ENCODE measurements at places on chromosomes 6 and 20.

DNA sequence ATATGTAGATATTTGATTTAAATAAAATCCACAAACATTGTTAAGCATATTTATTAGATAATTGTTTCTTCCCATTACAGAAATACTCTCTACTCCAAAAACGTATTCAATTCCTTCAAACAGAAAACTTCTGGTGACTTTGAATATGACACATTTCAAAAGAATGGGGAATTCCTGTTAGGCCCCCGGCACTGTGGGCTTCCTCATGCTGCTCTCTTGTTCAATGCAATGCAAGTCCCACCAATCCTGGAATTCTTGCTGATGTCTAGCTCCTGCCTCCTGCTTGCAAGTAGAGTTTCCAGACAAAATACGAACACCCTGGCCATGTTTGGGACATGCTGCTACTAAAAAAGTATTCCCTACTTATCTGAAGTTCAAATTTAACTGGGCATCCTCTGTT, 544.1 kb downstream of the QKI start:
- no peak for DNase-seq

DNA sequence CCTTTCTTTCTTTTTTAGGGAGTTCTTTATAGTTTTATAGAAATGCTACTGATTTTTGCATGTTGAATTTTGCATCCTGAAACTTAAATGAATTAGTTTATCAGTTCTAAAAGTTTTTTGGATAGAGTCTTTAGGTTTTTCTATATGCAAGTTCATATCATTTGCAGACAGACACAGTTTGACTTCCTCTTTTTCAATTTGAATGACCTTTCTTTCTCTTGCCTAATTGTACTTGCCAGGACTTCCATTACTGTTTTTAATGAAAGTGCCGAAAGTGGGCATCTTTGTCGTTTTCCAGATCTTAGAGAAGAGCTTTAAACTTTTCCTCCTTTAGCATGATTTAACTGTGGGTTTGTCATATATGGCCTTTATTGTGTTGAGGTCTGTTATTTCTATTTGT, 21.1 kb upstream of the EDN1 start:
- DNase-seq = no peak

DNA sequence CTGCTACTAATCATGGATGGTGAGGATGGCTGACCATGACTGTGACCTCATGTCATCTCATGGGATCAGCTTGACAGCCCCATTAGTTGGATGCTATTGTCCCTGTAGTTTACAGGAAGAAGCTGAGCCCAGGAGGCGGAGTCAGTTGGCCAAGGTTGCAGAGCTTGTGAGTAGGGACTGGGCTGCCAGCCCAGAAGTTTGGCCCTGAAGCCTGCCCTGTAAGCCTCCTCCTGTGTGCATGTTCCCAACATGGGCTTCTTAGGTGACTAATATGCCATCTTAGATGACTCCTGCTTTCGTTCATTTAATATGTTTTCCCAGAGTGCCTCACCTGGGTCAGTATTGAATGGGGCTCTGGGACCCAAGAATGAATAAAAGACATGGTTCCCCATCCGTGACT, 6.9 kb downstream of the EDN3 start:
- no peak for DNase-seq

DNA sequence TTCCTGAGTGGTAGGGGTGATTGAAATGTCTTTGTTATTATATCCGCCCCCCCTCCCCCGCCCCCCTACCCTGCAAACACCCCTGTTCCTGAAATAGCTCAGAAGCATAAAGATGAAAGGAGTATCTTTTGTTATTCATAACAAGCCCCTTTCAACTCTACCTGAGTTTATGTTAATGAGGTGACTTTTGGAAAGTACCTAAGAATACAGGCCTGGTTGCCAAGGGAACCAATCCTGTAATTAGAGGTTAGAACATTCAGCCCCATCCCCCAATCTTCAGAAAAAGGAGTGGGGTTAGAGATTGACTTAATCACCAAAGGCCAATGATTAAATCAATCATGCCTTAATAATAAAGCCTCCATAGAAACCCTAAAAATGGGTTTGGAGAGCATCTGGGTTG, 979.2 kb upstream of the GJE1 start:
- no peak for DNase-seq

- DNase-seq = no peak
These were observed 30.8 kb upstream of the SCRT2 start for GRCh38 chr20:706366-706885.

DNA sequence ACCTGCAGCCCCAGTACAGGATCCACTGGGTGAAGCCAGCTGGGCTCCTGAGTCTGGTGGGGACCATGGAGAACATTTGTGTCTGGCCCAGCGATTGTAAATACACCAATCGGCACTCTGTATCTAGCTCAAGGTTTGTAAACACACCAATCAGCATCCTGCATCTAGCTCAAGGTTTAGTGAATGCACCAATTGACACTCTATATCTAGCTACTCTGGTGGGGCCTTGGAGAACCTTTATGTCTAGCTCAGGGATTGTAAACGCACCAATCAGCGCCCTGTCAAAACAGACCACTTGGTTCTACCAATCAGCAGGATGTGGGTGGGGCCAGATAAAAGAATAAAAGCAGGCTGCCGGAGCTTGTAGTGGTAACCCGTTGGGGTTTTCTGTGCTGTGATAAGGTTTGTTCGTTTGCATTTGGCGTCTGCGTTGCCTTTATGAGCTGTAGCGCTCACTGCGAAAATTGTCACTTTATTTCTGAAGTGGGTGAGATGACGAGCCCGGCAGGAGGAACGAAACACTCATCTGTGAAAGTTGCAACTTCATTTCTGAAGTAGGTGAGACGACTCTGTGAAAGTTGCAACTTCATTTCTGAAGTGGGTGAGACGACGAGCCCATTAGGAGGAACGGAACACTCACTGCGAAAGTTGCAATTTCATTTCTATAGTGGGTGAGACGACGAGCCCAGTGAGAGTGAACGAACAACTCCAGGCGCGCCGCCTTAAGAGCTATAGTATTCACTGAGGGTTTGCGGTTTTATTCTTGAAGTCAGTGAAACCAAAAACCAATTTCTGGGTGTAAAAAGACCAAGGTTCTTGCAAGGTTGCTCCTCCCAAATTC, 31.1 kb downstream of the SERPINB6 start:
- peak; percentile 74 for DNase-seq

- DNase-seq = no peak
These were observed 2.5 kb downstream of the MRS2 start for GRCh38 chr6:24405262-24405661.

DNA sequence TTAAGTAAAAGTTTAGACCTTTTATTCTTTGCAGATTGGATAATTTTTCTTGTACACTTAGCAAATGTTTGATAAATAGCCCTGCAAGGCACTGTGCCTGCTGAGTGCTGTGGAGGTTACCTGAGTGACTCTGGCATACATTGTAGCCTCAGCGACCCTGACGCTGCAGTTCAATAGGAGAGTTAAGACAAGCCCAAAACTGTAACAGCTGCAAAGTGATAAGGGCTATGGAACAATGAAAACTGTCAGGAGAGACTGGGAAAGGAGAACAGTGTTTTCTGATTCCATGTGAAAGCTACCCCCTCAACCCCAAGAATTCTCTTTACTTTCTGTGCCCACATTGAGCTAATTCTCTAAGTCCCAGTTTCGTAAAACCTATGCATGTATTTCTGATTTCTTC, 22.2 kb downstream of the HIVEP1 start:
- DNase-seq = no peak

- no peak for DNase-seq
These were observed 225.9 kb upstream of the CST7 start for GRCh38 chr20:24723186-24723585.

DNA sequence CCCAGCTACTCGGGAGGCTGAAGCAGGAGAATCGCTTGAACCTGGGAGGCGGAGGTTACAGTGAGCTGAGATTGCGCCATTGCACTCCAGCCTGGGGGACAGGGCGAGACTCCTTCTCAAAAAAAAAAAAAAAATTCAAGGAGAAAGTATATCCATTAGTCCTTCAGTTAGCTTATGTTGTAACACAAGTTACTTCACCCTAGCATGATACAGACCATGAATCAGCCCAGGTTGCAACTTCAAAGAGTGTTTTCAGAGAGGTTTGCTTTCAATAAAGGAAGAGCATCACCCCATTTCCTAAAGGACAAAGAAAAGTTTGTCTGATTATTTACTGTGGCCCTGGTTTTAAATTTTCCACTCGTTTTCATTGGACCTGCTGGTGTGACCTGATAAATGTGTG, 73.0 kb downstream of the SERAC1 start:
- DNase-seq = no peak
